Ecto neural progenitor cell (in vitro differentiated cells): ENCODE measurements at places on chromosomes 4 and X.

GRCh38 chr4:14018191-14018853 is 390.8 kb upstream of the BOD1L1 start:
- no peak for DNase-seq

DNA sequence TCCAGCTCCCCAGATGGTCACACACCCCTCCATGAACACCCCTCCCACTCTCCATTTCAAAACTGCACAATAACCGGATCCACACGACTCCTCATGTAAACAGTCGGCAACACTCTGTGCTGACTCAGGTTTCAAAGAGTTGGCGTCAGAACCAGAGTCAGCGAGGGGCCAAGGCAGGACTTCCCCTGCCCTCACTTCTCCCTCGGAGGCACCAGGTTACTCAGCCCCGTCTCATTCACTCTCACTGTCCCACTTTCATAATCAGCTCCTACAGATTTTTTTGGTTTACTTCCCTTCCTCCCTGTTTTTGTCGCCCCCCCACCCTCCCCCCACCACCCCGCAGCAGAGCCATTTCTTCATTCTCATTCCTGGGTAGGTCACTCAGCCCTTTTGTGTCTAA is 2.7 kb upstream of the TIMP1 start:
- no peak for DNase-seq

DNA sequence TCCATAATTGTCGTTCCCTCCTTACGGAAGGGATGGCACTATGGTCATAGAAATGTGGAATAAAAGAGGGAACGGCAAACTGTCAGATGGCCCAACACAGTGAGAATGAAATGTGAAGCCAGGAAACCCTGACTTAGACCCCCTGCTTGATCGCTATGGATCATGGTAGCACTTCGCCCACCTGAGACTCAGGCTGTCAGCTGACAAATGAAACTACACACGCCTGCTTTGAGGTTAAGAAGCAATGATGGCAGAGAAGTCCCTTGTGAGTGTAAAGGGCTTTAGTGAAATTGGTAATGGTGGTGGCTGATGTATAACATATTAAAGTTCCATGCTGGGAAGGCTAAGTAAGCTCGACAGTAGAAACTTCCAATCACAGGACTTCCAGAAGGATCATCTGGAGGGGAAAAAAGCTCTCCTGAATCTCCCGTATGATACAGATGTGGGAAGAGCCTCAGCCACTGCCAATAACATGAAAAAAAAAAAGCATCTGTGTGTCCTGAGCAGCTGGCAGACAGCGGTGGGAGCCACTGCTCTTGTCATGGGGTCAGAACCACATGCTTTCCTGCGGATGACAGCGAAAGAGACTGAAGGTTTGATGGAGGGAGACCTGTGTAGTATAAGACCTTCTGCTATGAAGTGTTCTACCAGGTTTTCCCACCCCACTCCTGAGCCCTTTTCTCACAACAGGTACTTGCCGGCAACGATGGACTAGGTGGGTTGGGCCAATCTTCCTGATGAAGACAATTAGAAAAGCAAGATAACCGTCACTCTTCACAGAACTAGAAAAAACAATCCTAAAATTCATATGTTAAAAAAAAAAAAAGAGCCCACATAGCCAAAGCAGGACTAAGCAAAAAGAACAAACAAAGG is 107.6 kb downstream of the AFAP1 start:
- DNase-seq = no peak

- no peak for DNase-seq
Observed at GRCh38 chr4:145177906-145178538, 2.4 kb downstream of the OTUD4 start.

DNA sequence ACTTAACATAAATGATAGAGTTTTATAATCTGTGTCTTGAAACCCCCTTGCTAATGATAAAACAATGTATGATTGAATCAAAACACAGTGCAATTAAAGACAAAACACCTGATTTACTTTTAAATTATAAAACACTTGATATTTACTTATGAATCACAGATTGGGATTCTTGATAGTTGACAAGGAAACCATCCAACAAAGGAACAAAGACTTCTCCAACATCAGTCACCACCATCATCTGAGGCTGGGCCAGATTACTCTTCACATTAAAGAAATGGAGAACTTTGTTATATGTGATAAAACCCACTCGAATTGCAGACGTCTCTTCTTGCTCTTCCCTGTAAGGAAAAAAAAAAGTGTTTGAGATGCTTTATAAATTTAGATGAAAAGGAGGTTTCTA is 67.4 kb downstream of the METTL14 start:
- DNase-seq = no peak

DNA sequence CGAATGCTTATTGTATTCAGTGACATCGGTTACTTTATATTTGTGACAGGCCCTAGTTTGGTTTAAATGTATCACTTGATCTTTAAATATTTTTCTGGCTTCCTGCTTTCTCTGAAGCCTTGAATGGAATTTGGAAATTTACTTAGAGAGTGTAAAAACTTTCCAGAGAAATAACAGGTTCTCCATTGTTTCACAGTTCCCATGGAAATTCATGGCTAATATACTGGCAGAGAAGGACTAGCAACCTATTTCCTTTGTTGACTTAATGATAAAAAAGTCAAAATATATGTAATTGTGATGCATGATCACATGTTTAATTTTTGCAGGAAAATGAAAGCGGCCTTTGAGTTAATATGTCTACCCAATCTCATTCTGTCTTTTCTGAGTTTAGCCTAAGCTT is 13.2 kb downstream of the NEIL3 start:
- no peak for DNase-seq

DNA sequence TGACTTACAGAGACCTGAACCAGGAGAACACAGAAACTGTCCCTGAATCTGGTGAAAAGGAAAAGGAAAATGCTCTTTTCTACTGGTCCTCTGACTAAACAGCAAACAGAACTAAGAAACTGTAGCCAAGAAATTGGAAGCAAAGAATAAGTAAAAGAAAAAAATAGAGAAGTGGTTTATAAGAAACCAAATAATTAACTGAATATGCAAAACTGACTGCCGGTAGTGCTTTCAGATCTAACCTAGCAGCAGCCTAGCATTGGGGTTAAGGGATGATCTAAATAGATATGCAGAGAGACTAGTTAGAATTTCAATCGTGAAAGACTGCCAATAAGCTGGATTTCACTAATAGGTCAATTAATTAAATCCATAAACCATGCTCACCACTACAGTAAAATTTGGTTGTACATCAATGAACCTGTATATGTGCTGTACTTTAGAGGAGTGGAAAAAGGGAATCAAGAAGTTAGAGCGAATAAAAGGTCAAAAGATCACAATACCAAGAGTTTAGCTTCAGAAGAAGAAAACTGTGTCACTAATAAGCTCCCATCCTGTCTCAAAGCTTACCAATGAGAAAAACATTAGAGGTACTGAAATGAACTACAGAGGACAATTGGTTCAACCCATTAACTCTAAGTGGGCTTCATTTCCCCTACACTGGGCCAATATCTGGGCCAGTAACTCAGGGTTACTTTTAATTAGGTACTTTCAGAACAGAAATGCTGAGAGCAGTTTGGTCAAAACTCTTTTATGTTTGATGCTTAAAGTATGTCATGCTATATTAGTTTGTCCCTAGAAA is 53.6 kb downstream of the KLHL13 start:
- no peak for DNase-seq

GRCh38 chr4:133483600-133484246 is 334.6 kb downstream of the PCDH10 start:
- no peak for DNase-seq

DNA sequence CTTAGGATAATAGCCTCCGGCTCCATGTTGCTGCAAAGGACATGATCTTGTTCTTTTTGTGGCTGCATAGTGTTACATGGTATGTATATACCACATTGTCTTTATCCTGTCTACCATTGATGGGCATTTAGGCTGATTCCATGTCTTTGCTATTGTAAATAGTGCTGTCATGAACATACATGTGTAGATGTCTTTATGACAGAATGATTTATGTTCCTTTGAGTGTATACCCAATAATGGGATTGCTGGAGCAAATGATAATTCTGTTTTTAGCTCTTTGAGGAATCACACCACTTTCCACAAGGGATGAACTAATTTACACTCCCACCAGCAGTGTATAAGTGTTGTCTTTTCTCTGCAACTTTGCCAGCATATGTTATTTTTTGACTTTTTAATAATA is 4.6 kb downstream of the RAB33B start:
- no peak for DNase-seq

DNA sequence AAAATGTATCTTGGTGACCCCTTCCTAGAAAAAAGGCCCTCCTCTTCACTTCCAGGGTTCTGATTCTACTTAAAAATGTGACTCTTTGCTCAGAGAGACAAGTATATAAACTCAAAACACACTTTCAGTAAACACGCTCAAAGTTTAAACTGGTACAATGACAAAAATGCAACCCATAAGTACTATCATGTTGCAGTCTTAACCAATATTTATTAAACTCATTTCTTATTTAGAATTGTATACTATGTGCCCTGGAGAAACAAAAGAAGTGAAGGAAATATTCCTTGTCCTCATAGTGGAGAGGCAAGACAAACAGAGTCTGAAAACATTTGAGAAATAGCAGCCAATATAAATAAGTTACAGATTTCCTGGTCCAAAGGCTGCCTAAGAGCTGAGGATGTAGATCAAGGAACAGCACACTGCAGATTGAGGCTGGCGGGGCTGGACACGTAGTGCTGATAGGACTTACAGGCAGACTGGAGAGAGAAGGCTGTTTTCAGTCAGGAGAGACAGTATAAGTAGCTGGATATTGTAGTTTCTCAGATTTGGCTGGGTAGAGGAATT is 39.1 kb upstream of the ANXA3 start:
- DNase-seq = no peak
